SK-MEL-5 (cell line): ENCODE measurements at places on chromosomes 1 and 21.

GRCh38 chr1:157141212-157141855 lies 3.1 kb upstream of the ETV3 start:
- DNase-seq, result peak; percentile 47

DNA sequence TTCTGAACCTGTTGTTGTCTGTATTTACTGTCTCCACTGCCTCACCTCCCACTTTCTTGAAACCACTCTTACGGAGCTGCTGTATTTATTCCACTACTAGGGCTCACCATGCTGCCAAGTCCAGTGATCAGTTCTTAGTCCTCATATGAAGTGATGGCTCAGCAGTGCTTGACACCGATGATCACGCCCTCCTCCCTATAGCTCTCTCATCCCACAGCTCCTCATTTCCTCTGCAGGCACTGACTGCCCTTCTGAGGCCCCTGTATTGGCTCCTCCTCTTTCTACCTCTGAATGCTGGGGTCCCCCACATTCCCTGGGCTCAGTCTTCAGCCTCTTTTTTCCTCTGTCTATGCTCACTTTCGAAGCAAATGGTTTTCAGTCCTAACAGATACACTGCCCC lies 3.4 kb downstream of the CLCA1 start:
- no peak for DNase-seq

GRCh38 chr1:6427441-6428390 lies 3.1 kb downstream of the ESPN start:
- no peak for DNase-seq

DNA sequence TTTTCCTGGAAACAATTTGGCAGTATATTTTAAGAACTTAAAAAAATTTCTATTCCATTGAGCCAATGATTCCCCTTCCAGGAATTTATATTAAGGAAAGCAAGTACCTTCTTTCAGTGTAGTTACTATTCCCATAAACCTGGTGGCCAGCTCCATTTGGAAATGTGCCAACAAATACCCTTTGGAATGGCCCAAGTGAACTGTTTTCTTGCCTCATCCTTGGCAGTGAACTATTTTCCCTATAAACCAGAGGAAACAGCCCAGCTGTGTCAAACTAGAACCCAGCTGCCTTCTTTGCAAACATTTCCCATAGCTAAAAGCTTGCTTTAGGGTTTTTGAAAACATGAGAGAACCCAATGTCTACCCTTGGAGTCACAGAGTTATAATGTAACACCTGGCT lies 496.9 kb downstream of the NEGR1 start:
- DNase-seq, result no peak

DNA sequence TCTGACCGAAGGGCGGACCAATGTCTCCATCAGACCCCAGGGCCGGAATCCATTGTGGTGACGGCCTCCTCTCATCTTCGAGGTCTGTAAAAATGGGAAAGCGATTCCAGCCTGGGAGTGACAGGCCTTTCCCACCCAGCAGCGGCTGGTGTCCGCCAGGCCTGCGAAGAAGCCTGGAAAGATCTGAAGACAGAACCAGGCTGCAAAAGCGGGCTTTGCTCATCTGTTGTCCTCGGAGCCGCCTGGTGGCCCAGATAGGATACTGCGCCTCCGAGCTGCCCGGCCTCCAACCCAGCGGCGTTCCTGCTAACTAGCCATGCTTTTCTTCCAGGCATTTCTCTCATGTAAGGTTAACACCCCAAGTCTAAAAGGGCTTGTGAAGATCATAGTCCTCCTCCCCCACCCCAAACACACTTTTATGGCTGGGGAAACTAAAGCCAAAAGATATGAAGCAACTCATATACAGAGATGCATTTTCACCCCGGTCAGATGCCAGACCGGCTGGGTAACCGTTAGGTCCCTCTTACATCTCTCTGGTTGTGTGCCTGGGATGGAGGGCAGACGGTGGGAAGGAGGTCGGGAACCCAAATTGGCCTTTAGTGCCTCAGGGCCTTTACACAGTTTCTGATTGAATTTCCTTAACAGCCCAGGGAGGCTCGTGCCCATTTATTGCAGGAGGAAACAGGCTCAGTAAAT lies 1.9 kb upstream of the DHRS3 start:
- DNase-seq, result peak; percentile 77

GRCh38 chr1:204775546-204775945 lies 90.0 kb upstream of the LRRN2 start:
- no peak for DNase-seq

DNA sequence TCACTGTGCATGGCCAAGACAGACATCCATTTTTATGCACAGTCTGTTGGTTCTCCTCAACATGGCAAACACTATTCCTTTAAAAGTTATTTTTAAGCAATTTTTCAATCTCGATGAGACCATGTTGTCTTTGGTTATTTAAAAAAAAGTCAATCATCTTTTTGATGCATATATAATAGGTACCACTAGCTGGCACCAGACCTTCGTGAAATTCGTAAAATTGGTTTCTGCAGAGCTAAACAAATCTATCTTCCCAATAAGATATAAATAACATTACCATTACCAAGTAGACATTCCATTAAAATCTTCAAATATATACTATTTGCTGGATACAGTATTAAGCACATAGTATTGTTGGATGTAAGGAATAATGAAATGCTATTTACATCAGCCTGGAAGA lies 220.0 kb upstream of the GREM2 start:
- peak; percentile 8 for DNase-seq

- no peak for DNase-seq
Observed at GRCh38 chr1:23524716-23525401, 6.2 kb downstream of the E2F2 start.

GRCh38 chr1:57163325-57163724 lies 197.5 kb upstream of the C8B start:
- no peak for DNase-seq

- DNase-seq, result no peak
Observed at GRCh38 chr1:227245613-227246320, 72.5 kb downstream of the CDC42BPA start.

GRCh38 chr1:173554089-173554488 lies 48.8 kb downstream of the SLC9C2 start:
- no peak for DNase-seq

DNA sequence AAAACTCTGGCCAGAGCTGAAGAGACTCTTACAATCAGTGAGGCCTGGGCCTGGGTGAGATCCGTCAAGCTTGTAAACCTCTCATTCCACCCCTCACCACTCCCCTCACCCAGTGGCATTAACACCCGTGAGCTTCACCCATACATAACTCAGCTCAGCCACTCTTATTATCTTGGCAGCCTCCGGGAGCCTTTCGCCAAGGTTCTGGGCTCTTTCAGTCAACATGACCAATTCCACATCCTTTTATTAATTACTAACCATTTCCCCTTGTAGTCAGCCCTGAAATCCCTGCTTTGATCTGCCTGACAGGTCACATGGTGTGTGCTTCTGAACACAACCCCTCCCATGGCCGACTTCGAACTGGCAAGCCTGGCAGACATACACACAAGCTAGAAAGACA lies 134.8 kb downstream of the SETD4 start:
- DNase-seq, result peak; percentile 81

- DNase-seq, result peak; percentile 81
Observed at GRCh38 chr1:2199042-2199810, 4.7 kb upstream of the FAAP20 start.

DNA sequence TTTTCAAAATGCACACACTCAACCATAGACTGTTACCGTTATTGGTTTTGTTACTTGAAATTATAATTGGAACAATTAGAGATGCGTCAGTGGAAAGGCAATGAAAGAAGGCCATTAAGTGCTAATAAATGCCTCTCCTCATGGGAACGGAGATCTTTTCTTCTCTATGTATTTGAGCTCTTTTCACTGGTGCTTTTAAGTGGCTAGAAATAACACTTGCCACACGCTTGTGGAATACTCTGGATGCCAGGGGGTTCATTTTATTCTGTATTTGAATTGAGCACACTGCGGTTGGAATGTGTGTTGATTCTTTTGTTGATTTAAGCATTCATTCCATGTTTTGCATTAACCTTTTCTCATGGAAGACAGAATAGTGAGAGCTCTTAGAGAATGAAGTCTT lies 68.4 kb downstream of the DNM3 start:
- DNase-seq, result peak; percentile 81

GRCh38 chr1:39970274-39970673 lies 15.3 kb downstream of the MFSD2A start:
- no peak for DNase-seq

GRCh38 chr1:114156538-114157274 lies 3.0 kb upstream of the SYT6 start:
- no peak for DNase-seq

GRCh38 chr1:38418195-38419030 lies 371.8 kb upstream of the POU3F1 start:
- DNase-seq, result no peak

- DNase-seq, result no peak
Observed at GRCh38 chr1:111672331-111672730, 52.7 kb downstream of the RAP1A start.

GRCh38 chr21:39527664-39528381 lies 76.1 kb downstream of the SH3BGR start:
- DNase-seq, result no peak

- DNase-seq, result no peak
Observed at GRCh38 chr1:26010825-26011224, 10.8 kb upstream of the EXTL1 start.

DNA sequence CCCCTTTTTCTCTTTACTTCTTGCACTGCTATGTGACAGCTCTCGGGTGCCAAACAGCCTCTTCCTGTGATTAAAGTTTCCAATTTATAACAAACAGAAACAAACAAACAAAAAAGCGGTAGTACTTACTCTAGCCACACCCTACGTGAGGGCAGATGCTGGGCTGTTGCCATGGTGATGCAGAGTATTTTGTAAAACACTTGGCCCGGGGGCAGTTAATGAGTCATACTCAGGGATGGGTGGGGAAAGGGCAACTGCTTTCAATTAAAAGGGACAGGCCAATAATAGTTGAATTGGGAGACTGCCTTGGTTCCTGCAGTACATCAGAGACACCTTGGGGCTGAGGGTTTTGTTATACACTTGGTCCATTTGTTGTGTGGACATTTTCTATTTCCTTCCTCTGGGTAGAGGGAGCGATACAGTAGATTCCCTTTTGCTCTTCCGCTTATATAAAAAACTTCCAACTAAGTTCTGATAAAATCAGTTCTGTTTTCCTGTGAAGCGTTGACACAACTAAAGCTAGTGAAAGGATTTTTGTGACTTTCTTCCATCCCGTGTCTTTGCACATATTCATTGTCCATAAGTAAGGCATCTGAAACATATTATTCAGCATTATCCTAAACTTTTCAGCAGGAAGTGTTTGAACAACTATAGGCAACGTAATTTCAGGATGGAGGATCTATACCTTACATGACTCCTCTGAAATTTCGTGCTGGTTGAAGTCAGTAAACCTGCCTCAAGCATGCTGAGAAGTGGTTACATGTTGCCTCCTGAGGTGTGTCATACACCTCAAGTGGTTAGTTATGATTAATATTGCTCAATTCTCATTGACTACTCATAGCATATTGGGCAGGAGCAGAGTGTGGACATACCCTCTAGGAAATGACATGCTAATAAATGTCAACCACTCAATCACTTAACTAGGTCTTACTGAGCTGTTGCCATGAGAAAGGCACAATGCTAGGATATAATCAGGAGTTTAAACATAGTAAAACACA lies 36.7 kb upstream of the THEM4 start:
- DNase-seq, result peak; percentile 98

DNA sequence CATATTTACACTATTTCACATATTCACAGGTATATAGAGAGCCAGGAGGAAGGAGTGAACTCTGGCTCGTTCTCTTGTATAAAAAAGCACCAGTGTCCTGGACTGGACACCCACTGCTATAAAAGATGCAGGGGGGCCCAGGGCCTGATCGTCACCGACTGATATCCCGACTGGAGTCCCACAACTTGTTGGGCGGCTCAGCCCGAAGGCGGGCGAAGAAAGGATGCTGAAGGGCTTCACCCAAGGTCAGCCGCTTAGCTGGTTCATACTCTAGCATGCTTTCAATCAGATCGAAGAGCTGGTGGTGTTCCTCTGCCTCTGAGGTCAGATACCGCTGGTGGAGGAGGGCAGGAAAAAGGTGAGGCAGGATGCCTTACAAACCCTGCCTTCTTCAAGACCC lies 907 bp upstream of the SCAMP3 start:
- no peak for DNase-seq
